Kidney epithelial cell (primary cell): ENCODE measurements at places on chromosomes 1 and 21. TPM values are rescaled to one million over a fixed set of nuclear protein-coding genes. Genes with fewer than 3 reads are reported as not detected.

A3GALT2 gene
- total RNA-seq = not detected in 2 replicates

LCE3D gene
- total RNA-seq = not detected in 2 replicates

SPSB1 gene
- 60.0 and 73.7 TPM in 2 replicates for total RNA-seq

ANKRD65 gene
- total RNA-seq = 1.4 and 1.6 TPM in 2 replicates

MR1 gene
- 2.5 and 3.1 TPM in 2 replicates for total RNA-seq

SNX7 gene
- total RNA-seq = 16.1 and 23.4 TPM in 2 replicates

AADACL4 gene
- total RNA-seq = not detected in 2 replicates

S100A7A gene
- not detected in 2 replicates for total RNA-seq

CSMD2 gene
- 0.48 and 0.75 TPM in 2 replicates for total RNA-seq

CLCA4 gene
- not detected in 2 replicates for total RNA-seq

CD1E gene
- not detected in 2 replicates for total RNA-seq

TNFRSF4 gene
- total RNA-seq = 0.25 and 3.6 TPM in 2 replicates

BLZF1 gene
- 30.5 and 33.0 TPM in 2 replicates for total RNA-seq

GJA8 gene
- not detected in 2 replicates for total RNA-seq

COL9A2 gene
- total RNA-seq = 19.7 and 20.2 TPM in 2 replicates

CYYR1 gene
- total RNA-seq = 6.2 and 6.4 TPM in 2 replicates

SF3B4 gene
- total RNA-seq = 33.1 and 42.2 TPM in 2 replicates

MFSD2A gene
- total RNA-seq = 4.6 and 5.9 TPM in 2 replicates

CLDN14 gene
- 2.1 and 2.8 TPM in 2 replicates for total RNA-seq

PPP1R8 gene
- 46.1 and 53.1 TPM in 2 replicates for total RNA-seq
